ENCODE measurements at places on chromosomes 11 and 22.

DNA sequence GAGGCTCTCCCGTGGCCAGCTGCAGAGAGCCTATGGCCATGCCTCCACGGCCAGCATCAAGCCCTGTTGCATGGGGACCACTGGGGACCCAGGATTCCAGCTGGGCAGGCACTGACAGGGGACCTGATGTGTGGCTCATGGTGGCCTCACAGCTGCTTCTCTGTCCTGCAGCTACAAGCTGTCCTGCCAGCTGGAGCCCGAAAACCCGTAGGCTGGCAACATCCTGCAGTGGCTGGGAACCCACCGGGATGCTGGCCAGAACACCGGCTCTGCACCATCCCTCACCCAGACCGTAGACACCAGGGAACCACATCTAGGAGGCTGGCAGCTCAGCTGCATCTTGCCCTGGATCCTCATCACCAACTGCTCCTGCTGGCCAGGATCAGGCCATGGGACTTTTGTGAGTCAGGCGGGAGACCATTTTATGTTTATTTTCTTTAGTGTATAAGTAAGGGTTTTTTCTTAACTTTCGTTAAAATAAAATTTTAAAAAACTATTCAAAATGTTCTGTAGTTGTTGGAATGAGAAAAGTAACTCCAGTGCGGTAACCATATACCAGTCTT is 7.9 kb downstream of the RGL4 start:
- no peak for DNase-seq

DNA sequence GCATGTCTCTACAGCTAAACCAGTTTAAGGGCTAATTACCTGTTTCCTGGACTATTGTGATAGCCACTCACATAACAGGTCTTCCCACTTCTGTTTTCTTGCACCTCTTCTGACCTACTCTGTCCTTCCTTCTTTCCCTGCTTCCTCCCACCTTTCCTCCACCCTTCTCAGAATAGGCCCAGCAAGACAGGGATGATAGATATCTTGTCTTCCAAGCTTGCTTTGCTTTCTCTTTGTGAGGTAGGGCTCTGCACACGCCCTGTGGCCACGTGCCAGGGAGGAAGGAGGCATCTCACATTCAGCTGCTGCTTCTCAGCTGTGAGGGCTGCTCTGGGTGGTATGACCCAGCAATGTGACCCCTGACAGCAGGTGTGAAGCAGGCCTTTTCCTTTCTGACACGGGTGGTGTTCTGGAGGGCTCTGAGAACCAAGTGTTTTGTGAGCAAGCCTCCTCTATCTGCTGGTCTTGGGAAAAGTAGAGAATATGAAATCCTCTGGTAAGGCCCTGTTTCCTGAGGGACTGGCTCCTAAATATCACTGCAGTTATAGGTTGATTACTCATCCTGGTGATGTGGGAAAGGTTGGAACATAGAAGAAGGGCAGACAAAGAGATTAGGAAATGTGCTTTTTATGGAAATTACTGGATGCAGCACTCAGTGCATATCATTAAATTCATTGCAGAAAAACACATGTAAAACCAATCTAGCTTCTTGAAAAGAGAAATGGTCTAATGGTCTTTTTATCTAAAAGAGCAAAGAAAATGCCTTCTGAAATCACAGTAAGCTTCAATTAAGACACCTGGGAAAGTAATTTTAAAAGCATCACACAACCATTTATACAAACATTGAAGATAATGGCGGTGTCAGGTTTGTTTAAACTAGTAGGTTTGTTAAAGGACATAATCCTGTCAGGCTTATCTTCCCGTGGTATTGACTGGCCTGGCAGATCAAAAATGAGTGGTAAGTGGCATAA is 8.5 kb downstream of the AMOTL1 start:
- DNase-seq, result no peak

DNA sequence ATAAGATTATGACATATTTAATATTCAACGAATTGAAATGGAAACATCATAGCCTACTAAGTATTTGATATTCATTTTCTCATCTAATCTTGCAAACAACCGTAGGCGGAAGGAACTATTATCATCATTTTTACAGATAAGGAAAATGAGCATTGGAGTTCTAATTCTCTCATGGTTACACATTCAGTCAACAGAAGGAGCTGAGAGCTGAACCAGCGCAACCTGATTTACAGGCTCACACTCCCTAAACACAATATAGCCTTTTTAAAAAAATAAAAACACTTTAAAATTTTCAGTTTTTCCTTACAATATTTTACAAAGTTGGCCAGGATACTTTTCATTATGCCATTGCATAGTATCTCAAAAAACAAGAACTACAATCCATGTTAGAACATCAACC is 74.8 kb downstream of the APOL5 start:
- no peak for DNase-seq

GRCh38 chr11:18714443-18714780 is 11.6 kb downstream of the IGSF22 start:
- no peak for DNase-seq

DNA sequence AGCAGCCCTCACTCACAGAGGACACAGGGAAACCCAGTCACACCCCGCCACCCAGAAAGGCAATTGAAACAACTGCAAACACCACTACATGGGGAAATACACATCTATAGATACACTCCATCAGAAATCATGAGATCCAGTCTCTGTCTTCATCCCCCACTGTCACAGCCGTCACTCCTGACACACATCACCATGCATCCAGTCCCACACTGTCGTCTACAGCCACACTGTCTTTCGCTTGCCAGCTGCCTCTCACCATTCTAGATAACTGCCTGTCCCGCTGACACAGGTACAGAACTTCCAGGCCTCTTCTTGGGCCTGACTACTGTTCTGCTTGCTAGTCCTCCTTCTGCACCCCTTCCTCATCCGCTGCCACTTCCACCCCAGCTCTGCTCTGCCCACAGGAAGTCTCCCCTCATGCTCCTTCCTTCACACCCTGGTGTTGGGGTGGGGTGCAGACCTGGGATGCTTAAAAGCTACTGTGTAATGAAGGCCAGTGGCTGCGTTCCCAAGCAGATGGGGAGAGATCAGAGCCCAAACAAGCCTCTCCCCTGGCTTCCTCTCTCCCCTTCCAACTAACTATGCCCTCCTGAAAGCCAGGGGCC is 42.6 kb downstream of the SLC22A12 start:
- DNase-seq, result no peak

DNA sequence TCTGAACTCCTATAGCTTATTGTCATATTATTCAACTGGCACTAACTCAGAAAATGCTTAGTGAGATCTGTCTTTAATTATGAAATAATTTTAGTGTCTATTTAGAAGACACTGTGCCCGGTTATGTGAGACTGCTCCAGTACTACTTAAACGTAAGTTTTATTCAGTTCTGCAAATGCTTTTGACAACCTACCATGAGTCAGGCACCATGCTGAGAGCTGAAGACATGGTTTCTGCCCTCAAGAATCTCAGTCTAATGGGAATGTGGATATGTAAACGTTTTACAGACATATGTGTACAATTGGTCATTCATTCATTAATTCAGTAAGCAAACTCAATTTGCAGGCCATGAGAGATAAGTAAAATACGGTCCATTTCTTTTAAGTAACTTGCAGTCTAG is 40.0 kb downstream of the DCUN1D5 start:
- DNase-seq, result no peak

- no peak for DNase-seq
Measured at GRCh38 chr22:26432619-26433311, 3.7 kb downstream of the ASPHD2 start.

- no peak for DNase-seq
Measured at GRCh38 chr22:26670459-26670858, 13.1 kb downstream of the MIAT start.

DNA sequence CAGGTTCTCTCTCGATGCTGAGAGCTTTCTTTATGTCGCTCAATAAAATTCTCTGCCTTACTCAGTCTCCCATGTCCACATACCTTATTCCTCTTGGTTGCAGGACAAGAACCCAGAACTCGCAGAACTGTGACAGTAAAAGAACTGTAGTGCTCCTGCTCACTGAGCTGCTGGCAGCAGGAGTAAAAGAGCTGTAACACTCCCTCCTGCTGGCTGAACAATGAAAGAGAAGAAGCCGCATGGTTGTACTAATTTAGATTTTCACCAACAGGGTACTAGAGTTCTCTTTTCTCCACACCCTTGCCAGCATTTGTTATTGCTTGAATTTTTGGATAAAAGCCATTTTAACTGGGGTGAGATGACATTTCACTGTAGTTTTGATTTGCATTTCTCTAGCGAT is 433.2 kb downstream of the GUCY1A2 start:
- no peak for DNase-seq

GRCh38 chr11:34890812-34891211 is 25.4 kb downstream of the APIP start:
- DNase-seq, result no peak

DNA sequence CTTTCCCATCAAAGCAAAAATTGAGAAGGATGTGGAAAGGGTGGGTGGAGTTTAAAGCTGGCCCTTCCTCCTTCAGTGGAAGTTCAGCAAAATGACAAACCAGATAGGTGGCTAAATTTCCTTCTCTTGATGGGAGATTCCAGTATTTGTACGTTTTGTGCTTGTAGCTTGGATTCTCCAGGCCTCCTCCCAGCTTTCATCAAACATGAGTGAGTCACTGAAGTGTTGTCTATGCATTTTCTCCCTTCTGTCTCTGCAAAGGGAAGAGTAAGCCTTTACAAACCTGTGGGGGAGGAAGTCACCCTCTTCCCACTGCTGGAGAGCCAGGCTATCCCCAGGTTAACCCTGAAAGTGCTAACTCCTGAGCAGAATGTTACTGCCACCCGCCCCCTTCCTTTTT is 6.4 kb downstream of the MARK2 start:
- no peak for DNase-seq

DNA sequence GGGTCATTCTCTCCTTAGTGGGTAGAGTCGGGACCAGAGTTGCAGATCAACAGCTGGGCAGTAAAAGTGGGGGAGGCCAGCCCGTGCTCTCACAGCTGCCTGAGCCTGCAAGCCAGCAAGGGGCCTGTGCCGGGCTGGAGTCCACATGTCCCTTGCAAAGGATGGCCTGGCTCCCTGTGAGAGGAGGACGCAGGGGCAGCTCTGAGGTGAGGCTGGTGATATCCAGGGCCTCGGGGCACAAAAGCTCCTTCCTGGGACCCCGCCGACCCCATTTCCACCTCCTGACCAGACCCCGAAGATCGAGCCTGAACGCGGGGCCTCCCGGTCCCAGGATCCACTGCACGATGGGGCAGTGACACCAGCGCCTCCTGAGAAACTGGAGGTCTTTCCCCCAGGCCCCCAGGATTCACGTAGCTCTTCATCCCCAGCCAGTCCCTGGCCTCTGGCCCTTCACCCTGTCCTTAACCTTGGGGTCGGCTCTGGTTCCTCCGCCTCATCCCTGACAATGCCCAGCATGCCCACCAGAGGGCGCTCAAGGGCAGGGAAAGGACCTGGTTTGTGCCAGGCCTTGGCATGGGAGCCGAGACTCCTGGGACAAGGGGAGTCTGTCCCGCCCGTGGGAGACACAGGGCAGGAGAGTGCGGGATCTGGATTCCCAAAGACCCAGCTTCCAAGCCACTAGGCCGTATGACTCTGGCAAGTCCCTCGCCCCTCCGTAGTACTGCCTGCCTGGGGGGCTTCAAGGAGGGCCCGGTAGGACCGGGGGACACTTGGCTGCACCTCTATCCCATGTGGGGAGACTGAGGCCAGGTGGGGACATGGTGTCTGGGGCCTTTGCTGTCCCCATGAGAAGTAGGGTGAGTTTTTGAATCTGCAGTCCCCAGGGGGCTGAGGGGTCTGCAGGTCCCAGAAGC is 17.8 kb upstream of the WNT7B start:
- DNase-seq, result no peak

DNA sequence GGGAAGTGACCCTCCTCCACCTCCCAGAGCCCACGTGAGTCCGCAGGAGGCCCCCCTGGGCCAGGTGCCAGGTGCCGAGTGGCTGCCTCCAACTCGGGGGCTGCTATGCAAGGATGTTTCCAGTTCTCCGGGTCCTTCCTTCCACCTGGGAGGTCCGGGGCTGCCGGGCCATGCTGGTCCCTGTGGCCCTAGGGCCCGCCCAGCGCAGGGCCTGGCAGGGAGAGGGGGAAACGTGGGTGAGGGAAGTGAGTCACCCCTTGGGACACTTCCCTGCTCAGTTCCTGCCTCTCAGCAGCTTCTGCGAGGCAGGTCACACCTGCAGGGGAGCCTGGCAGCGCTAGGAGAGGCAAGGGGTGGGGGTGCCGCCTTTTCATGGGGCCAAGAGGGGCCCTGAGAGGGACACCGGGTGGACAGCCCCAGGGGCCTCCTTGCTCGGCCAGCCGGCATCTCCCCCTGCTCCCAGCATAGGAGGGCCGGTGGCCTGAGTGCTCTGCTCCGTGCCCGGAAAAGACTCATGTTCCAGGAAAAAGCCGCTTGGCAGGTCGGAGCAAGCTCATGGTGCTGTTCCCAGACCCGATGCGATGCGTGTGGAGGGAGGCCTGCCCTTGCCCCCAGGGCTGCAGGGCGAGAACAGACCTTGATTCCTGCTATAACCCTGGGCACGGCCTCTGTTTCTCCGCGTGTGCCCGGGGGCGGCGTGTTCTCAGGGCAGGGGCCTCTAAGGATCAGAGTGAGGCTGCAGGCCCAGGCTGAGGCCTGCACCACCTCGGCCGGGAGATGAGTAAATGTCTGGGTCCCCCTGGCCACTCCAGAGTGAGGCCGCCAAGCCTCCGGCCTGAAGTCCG is 30.3 kb upstream of the WNT7B start:
- DNase-seq, result no peak

GRCh38 chr22:46761017-46761416 is 1.4 kb upstream of the TBC1D22A start:
- DNase-seq, result no peak

- DNase-seq, result no peak
Measured at GRCh38 chr11:7353100-7353499, 101.4 kb downstream of the SYT9 start.

DNA sequence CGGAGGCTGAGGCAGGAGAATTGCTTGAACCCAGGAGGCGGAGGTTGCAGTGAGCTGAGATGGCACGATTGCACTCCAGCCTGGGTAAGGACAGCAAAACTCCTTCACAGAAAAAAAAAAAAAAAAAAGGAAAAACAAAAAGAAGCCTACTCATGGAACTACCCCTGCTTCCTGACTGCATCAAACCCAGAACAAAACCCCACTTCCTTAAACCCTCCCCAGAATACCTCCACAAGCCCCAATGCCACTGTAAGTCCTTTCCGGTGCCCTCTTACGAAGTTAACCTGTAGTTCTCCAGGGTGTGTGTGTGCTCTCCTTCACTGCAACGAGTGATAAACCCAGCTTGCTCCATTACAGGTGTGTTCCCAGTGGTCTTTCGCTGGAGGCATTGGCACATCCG is 8.6 kb upstream of the TOLLIP start:
- no peak for DNase-seq

GRCh38 chr11:119991669-119992068 is 146.2 kb downstream of the TRIM29 start:
- no peak for DNase-seq

DNA sequence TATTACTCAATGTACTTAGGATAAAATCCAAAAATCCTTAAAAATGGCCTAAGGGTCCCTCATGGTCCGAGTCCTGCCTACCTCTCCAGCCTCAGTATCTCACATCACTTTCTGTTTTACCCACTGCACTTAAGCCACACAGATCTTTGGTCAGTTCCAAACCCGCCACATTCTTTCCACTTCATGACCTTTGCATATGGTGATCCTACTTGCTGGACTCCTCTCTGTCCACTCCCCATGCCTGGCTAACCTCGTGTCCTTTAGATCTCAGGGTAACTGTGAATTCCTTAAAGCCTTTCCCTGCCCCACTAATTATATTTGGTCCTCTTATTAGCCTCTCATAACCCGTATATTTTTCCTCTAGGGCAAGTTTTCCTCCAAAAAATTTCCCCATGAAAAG is 1.2 kb downstream of the NUP160 start:
- no peak for DNase-seq

GRCh38 chr11:101407324-101407723 is 176.5 kb downstream of the TRPC6 start:
- DNase-seq, result no peak

All from cortex of kidney (tissue), 1 donor.